ENCODE measurements at places on chromosomes 6 and 20.

- DNase-seq = no peak
These were observed 370.2 kb upstream of the EPHA7 start for GRCh38 chr6:93789532-93789931.

- DNase-seq = no peak
These were observed 538 bp upstream of the ENPP1 start for GRCh38 chr6:131807321-131807643.

GRCh38 chr6:33677143-33677660 lies 34.3 kb downstream of the UQCC2 start:
- DNase-seq = no peak

DNA sequence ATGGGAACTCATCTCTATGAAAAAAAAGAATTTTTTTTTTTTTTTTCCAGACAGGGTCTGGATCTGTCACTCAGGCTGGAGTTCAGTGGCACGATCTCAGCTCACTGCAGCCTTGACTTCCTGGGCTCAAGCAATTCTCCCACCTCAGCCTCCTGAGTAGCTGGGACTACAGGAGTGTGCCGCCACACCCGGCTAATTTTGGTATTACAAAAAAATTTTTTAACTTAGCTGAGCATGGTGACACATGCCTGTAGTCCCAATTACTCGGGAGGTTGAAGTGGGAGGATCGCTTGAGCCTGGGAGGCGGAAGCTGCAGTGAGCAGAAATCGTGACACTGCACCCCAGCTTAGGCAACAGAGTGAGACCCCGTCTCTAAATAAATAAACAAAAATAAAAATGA lies 7.5 kb downstream of the DEF6 start:
- DNase-seq = no peak

- DNase-seq = no peak
These were observed 107.8 kb downstream of the UBE3D start for GRCh38 chr6:82957868-82958245.

DNA sequence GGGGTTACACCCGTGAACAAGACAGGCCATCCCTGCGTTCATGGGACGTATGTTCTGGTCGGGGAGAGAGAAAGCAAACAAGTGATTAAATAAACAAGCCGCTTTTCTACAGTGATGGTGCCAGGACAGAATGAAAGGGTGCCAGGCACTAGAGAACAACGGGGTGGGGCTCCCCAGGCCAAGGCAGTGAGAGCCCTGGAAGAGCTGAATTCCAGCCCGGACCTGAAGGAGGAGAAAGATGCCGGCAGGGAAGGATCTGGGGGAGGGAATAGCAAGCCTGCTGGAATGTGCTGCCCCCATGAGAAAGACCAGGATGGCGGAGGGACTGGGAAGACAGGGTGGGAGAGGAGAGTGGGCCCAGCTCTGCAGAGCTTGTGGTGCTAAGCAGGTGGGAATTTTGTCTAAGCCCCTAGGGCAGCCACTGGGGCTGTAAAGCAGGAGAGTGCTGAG lies 7.5 kb downstream of the SNAI1 start:
- DNase-seq = no peak

DNA sequence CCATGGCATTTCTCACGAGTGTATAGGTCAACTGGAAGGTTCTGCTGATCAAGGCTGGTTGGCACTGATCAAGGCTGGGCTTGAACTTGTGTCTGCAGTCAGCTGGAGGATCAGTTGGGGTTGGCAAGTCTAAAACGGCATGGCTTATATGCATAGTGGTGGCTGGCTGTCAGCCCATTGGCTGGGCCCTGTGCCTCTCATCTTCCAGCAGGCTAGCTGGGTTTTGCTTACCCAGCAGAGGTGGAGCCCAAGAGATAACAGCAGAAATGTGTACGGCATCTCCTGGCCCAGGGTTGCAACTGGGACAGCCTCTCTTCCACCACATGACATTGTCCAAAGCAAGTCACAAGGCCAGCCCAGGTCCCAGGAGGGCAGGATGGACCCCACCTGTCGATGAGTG lies 158.2 kb downstream of the BMP7 start:
- no peak for DNase-seq

- no peak for DNase-seq
These were observed 385.0 kb downstream of the CD83 start for GRCh38 chr6:14502551-14502950.

DNA sequence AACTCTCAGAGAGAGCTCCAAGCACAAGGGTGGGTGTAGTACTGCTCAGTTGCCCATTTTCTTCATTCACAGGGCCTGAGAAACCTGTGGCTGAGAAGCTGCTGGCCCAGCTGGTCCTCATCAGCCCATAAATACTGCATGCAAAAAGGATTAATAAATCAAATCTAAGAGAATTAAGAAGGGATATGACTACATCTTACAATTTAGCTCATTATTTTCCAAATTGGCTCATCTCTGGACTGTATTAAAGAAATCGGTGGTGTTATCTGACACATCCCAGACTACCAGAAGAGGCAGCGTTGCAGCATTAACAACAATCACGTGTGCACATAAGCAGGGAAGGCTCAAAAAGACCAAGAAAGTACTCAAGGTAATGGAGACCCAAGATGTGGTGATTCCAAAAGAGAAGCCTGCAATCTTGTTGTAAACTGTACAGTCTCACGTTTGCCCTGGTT lies 90.7 kb downstream of the CD24 start:
- DNase-seq = no peak

DNA sequence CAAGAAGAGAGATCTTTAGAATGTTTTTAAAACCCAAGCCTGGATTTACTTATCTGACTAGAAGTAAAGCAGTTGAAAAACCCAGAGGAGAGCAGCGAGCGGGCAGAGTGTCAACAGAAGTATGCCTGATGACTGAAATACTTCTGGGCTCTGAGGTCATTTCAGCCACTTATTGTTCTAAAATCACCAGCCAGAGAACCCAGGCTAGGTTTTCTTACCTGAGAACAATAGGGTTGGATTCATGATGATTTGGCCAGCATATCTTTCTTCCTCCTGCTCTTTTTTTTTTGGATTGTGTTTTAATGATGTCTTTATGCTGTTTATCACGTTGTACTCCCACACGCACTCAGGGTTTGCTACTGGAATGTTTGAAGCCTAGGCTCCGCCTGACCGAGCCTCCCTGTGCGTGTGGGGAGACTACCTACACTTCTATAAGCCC lies 63.0 kb upstream of the KIF25 start:
- no peak for DNase-seq

- DNase-seq = peak; percentile 67
These were observed 7.7 kb downstream of the CSTF1 start for GRCh38 chr20:56400001-56400640.

- DNase-seq = no peak
These were observed 116.7 kb upstream of the NRSN1 start for GRCh38 chr6:24009319-24009718.

DNA sequence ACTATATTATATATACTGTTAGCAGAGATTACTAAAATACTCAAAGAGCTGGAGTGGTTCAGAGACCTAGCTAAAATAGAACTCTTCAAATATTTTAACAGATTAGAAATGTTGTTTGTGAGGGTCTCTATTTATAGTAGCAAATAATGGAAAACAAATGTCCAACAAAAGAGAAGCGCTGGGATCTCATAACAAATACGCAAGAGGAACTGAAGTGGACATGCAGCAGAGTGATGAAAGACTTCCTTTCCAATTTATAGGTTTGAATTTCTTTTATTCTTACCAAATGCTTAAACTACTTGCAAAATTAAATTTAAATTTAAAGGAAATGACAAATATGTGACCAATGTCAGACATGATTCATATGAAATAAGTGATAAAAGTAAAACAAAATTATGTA lies 49.9 kb downstream of the PIGU start:
- DNase-seq = no peak

DNA sequence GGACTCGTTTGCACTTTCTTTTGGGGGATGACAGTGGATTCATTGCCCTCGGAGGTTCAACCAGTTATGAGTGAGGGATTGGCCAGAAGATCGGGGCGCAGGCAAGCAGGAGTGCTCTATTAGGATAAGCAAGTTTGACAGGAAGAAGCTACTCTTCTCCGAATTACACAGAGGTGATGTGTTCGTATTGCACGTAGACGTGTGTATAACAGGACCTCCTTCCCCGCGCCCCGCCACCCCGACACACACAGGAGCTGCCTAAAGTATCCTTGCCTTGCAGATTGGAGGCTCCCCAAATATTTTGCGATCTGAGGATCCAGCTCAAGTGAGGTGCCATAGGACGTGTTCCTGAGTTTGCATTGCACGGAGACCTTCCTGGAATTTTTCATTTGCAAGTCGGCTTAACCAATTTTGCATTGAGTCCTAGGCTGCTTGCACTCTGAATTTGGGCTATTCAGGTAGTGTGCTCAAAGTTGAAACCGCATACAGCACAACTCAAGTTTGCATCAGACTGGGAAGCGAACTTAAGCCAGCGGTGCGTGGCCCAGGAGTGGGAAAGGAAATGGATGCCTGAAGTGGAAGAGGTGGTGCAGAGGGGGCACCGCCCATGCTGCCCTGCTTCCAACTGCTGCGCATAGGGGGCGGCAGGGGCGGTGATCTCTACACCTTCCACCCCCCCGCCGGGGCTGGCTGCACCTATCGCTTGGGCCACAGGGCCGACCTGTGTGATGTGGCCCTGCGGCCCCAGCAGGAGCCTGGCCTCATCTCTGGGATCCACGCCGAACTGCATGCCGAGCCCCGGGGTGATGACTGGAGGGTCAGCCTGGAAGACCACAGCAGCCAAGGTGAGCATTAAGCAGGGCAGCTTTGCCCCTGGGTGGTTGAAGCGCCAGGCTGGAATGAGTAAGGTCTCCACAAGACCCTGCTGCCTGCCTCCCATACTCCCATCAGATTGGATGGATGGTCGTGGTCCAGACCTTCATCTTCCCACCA lies 770 bp downstream of the TCF19 start:
- peak; percentile 55 for DNase-seq

- DNase-seq = no peak
These were observed 237.5 kb downstream of the ERMARD start for GRCh38 chr6:169988769-169989550.

GRCh38 chr20:44279228-44279627 lies 31.8 kb downstream of the FITM2 start:
- DNase-seq = no peak

DNA sequence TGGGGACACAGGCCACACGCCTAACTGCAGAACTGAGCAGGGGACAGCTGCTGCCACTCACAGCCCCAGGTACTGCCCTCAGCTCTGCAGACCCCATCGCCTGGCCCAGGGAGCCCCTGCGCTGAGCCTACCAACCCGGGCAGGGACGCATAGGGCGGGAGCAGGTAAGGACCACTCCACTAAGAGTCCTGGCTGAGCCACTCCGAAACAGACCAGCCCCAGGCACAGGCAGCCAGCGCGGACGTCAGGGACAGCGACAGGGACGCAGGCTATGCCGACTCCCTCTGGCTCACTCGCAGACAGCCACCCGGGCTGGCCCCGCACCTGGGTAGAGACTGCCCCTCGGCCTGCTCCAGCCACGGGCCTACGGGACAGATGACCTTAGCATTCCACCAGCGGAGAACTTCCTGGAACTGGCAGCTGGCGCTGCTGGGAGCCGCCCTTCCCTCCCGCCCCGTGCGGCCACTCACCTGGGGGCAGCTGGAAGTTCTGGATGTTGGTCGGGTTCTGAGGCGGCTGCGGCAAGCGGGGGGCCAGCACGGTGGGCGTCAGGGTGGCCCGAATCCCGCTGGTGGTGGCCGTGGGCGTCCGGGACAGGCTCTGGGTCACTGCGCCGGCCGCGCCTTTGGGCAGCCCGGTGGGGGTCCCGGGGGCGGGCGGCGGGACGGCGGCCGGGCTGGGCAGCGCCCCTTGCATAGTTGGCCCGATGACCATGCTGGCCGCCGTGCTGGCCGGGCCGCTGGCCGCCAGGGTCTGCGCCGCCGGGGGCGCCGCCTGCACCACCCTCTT lies 1.5 kb downstream of the TAF4 start:
- peak; percentile 11 for DNase-seq

- DNase-seq = no peak
These were observed 39.6 kb downstream of the ADAT2 start for GRCh38 chr6:143410859-143411270.

- DNase-seq = no peak
These were observed 49.9 kb downstream of the PPP1R16B start for GRCh38 chr20:38855356-38855755.

GRCh38 chr20:57272883-57273535 lies 6.6 kb upstream of the BMP7 start:
- no peak for DNase-seq

- no peak for DNase-seq
These were observed 312.7 kb upstream of the SGK1 start for GRCh38 chr6:134630508-134631121.

DNA sequence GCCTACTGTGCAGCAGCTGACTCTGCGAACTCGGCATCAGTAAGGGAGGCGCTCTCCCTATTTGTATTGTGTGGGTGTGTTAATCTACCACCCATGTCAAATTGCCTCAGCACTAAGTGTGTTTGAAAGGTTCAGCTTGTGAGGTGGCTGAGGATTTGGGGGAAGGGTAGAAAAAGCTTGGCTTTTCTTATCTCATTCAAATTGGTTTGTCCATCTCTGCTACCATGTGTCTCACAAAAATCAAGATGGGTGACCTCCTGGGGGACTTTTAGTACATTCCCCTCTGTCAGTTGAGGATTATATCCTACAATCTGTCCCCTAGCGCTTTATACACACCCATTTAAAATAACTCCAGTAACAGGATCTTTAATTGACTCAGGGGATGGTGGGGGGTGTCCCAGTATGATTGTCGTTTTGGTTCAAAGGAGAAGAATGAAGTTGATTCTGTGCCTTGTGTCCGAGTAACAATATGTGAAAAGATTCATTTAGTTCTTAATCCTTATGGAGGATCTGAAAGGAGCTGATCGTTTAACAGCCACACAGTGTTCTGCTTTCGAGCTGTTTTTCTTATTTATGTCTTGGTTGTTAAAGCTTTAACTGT lies 609.6 kb downstream of the PKHD1 start:
- DNase-seq = no peak

Data from stimulated activated naive CD8-positive, alpha-beta T cell treated with anti-CD3 and anti-CD28 coated beads, Interleukin-15, Interleukin-2, amounts not matched to agents 100 U/mL and 50 U/mL, for 24 hours (primary cell).